GM12892 (cell line): ENCODE measurements at places on chromosomes 11 and 22.

DNA sequence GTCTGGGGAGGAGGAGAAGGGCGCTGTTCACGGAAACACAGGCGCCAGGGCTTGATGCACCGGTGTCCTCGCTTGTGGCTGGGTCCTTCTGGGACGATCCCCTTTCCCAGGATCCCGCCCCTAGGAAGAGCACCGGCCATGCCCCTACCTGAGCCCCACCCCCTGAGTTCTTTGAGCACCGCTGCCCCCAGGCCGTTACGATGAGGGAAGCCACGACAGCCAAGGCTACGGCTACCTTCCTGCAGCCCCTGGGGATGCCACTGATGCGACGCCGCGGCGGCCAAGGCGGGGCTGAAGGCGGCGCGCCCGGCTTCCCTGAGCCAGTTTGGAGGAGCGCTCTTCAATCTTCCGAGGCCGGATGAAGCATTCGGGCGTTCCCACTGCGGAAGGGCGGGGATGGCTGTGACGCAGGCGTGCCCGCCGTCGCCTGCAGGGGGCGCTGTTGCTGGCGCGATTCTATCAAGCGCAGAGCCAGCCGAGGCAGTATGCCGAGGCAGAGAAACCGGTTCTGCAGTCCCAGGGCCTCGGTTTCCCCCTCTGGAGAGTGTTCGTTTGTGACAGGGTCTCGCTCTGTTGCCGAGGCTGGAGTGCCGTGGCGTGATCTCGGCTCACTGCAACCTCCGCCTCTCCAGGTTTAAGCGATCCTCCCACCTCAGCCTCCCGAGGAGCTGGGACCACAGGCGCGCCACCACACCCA is 9.7 kb upstream of the NEFH start:
- DNase-seq: peak; percentile 69

- DNase-seq: no peak
These were observed 800.9 kb downstream of the BRD1 start for GRCh38 chr22:49026494-49027367.

DNA sequence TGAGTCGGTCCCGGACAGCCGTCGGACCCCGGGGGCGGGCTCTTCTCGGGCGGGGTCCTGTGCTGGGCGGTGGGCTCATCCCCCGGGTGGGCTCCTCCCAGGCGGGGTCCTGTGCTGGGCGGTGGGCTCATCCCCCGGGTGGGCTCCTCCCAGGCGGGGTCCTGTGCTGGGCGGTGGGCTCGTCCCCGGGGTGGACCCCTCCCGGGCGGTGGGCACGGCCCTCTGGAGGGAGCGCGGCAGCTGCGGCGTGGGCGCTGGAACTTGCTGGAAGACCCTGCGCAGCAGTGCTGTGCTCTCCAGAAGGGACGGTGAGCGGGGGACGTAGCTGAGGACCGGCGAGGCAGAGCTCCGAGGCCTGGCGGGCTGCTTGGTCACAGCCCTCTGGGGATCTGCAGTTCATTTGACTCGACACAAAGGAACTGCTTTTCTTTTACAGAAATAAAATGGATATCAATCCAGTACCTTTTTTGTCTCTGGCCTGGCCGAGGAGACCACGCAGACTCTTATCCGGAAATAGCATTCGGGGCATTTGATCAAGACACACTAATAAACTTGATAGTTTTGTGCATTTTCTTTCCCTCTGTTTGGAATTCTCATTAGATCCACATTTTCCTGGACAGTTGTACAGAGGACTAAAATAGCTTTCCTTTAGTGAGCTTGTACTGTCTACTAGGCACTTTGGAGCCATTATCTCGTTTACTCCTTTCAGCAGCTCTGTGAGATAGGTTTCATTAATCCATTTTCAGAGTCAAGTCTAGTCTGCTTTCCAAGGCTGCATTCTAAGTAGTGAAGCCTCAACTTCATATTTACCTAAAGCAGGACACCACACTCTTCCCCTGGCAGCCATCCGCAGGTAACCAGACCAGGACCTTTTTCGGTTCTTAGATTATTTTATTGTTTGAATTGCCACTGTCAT is 812 bp downstream of the JAM3 start:
- no peak for DNase-seq

DNA sequence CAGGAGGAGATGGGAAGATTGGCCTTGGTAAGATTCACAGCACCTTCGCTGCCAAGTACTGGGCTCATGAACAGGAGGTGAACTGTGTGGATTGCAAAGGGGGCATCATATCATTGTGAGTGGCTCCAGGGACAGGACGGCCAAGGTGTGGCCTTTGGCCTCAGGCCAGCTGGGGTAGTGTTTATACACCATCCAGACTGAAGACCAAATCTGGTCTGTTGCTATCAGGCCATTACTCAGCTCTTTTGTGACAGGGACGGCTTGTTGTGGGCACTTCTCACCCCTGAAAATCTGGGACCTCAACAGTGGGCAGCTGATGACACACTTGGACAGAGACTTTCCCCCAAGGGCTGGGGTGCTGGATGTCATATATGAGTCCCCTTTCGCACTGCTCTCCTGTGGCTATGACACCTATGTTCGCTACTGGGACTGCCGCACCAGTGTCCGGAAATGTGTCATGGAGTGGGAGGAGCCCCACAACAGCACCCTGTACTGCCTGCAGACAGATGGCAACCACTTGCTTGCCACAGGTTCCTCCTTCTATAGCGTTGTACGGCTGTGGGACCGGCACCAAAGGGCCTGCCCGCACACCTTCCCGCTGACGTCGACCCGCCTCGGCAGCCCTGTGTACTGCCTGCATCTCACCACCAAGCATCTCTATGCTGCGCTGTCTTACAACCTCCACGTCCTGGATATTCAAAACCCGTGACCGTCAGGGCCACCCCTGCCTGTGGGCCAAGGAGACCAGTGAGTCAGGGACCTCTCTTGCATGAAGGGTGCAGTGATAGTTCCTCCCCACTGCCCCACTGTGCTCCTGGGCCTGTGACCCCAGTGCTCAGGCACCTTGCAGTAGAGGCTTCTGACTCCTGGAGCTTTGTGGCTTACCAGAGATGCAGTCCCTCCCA is 83.6 kb downstream of the BCR start:
- DNase-seq: no peak

GRCh38 chr11:14566331-14567063 is 46.3 kb upstream of the PSMA1 start:
- DNase-seq: no peak

DNA sequence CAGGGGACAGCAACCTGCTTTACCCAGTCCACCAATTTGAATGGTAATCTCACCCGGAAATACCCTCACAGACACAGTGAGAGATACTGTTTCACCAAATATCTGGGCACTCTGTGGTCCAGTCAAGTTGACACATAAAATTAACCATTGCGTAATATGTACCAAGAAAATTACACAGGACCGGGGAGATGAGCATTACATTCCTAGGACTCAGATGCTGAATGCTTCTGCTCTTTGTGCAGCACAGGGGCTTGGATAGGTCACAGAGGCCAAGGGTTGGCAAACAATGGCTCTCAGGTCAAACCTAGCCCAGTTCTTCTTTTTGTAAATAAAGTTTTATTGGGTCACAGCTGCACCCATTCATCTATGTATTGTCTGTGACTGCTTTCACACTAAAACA is 557.2 kb downstream of the MN1 start:
- DNase-seq: no peak

GRCh38 chr11:40223596-40224330 is 1235.7 kb downstream of the LRRC4C start:
- DNase-seq: no peak

DNA sequence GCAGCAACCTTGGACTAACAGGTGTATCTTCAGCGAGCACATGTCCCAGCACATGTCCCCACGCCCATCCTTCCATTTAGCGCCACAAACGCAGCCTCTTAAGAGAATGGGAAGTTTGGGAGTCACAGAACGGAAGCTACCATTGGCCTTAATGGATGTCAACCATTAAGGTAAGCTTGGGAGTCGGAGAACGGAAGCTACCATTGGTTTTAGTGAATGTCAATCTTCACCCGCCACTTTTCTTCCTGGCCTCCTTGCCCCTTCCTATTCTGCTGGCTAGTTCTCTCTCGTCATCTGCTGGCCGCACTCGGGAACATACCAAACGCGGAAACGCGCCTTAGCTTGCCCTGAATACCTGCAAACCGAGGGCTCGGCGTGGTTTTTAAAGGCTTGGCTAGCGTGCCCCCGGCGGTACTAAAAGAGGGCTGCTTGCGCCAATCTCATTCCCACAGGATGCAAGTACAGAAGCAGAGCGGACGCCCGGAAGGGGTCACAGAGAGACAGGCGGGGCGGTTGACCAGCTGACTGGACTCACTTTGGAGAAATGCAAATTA is 24.3 kb downstream of the GLYATL1 start:
- DNase-seq: no peak

- no peak for DNase-seq
These were observed 114.4 kb downstream of the OSBP2 start for GRCh38 chr22:30809086-30809485.

DNA sequence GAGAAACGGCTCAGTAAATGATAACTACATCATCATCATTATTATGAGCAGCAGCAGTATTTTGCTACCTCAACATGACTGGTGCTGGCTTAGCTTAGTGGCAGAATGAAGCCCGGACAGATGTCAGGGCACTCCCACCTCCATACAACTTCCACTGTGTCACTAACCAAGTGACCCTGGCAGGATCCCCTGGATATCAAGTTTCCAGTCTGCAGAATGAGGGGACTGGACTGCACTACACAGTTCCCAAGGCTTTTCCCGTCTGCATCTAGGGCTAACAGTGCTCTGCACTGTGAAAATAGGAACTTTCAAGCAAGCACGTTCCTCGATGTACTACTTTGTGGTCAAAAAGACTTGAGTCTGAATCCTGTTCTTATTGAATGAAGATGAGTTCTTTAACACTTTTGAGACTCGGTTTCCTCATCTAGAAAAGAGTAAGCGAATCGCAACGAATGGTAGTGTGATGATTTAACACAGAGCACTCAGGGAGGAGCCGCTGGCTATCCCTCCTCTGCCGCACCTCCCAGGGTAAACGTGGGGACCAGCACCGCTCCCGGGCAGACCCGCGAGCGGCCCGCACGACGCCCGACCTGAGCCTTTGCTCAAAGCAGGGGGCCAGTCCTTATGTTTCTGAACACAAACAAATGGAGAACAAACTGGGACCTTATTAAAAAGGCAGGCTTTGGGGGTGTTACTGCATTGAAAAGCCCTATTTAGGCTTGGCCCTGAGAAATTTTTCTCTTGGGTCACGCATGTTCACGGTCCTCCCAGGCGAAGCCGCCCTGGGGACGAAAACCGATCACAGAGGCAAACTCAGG is 910 bp downstream of the CLTCL1 start:
- no peak for DNase-seq

DNA sequence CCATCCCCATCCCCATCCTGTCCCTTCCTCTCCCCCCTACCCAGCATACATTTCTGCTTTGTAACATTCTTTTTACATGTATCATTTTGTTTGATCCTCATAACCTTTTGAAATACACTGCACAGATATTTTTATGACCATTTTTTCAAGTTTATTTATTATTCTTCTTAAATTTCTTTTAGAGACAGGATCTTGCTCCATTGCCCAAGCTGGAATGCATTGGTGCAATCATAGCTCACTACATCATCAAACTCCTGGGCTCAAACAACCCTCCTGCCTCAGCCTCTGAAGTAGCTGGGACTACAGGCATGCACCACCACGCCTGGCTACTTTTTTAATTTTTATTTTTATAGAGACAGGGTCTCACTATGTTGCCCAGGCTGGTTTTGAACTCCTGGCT is 99.4 kb upstream of the AKIP1 start:
- DNase-seq: no peak

DNA sequence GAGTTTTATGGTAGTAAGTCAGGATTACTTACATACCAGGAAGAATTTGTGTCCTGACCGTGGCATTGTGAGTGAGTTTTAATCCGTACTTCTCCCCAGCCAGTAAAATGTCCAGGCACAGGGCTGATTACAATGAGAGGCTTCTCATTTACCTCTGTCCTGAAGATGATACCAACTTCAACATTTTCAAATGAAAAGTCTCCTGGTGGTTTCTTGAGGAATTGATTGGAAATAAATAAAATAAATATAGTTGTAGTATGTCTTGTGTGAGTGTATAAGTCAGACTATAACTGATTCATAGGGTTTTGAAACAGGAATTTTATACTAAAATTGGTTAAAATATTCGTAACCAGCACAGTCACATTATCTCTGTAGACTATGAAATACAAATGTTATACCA is 382.5 kb downstream of the ETS1 start:
- no peak for DNase-seq

GRCh38 chr11:33005175-33005574 is 10.5 kb upstream of the DEPDC7 start:
- DNase-seq: no peak

- peak; percentile 39 for DNase-seq
These were observed 267.2 kb upstream of the SYN3 start for GRCh38 chr22:33325232-33326004.

GRCh38 chr11:123286761-123287160 is 91.7 kb upstream of the CLMP start:
- no peak for DNase-seq

DNA sequence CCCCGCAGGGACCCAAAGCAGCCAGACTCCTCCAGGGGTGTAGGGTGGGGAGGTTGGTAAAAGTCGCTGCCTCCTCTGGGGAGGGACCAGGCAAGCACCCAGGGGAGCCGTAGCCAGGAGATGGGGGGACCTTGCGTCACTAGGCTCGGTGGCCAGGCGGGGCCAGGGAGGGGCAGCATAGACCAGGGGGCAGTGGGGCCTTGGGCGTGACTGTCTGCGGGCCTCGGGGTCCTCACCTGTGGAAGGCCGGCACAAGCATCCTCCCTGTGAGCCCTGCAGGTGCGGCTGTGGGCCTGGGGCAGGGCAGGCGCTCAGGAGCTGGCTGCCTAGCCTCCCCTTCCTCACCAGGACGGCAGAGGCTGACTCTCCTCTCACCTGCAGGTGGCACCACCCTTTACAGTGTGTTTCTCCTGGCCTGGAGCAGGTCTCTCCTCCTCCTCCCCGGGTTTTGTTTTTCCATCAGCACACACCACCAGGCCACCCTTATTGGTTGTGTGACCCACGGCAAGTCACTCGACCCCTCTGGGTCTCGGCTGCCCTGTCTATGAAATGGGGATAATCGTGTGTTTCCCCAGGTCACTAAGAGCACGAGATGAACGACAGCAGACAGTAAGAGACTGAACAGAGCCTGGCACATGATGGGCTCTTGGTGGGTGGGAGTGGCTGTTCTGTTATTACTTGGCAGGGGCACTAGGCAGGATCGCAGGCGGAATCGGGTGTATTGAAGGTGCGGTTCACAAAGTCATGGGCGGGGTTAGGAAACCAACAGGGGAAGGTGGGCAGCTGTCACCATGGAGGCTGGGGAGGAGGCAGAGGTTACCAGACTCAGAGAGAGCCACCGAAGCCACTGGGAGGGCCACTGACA is 52.7 kb downstream of the FLRT1 start:
- DNase-seq: no peak
